ENCODE measurements at places on chromosomes 4 and X.
A peak's percentile ranks its signal among the peaks of the same experiment; 100 is the strongest.

DNA sequence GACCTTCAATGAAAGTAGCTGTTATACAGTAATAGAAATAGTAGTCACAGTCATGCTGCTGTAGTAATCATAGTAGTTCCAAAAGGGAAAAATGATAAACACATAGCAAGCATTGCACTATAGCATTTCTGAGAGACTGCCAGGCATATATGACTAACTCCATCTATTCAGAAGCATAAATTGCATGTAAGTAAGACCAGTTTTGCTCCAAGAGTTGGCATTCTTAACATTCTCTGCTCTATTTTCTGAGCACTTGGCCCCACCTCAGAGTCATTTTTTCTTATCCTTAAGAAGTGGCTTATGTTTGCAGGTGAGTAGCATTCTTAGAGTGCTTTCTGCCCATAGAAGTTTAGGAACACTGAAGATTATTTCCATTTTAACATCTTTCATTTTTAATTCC is 490.3 kb upstream of the TECRL start:
- peak; percentile 42 for DNase-seq

DNA sequence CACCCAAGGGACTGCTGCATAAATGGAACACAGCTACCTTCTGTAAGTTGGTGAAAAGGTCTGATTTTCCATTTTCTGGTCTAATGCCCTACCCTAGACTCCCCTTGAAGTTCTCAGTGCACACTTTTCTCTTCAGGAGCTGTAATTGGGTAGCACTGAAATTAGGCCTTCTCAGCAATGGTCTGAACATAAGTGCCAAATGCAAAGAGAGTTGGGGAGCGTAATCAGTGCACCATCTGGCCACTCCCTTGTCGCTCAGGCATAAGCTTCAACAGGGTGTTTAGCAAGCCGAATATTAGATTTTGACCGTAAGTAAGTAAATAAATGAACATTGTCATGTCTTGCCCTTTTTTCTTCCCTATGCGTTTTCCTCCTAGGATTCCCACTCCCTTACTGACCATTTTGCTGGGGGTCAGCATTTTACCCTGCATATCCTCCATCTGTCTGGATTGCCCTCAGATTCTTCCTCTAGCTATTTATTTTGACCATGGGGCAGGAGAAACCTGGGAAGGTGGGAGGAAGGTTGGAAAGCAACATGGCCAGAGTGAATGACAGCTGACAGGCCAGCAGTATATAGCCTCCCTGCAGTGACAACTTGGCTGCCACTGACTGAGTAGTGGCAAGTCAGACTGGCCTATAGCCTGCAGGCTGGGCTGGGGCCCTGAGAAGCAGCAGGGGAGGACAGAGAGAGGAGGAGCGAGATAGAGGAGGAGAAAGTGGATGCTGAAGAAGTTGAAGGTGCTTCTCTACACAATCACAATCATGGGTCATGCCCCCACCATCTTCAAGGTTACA is 2.7 kb downstream of the NHSL2 start:
- no peak for DNase-seq

GRCh38 chr4:87270144-87270543 is 49.7 kb upstream of the KLHL8 start:
- peak; percentile 34 for DNase-seq

DNA sequence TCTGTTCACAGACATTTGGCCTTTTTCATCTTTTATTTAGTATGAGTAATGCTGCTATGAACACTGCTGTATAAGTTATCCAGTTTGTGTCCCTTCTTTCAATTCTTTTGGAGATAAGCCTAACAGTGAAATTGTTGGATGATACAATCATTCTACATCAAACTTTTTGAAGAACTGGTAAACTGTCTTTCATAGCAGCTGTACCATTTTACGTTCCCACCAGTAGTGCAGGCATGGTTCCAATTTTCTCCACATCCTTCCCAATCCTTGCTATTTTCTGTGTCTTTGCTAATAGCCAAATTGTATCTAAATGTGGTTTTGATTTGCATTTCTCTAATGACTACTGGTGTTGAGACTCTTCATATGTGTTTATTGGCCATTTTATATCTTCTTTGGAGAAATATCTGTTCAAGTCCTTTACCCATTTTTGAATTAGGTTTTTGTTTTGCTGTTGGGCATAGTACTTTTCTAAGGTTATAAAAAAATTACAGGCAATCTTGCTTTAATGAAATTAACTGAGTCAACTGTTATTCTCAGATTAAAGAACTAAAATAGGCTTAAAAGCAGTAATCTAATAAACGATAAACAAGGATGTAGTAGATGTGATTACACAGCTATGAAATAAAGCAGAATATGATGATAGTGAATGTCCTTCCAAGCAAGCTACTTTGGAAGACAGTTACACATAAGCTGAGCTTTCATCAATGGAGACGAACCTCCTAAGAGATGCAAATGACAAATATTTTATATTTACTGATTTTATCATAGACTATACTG is 57.2 kb downstream of the FBXW7 start:
- no peak for DNase-seq

GRCh38 chr4:168882650-168883233 is 127.3 kb downstream of the CBR4 start:
- peak; percentile 59 for DNase-seq

DNA sequence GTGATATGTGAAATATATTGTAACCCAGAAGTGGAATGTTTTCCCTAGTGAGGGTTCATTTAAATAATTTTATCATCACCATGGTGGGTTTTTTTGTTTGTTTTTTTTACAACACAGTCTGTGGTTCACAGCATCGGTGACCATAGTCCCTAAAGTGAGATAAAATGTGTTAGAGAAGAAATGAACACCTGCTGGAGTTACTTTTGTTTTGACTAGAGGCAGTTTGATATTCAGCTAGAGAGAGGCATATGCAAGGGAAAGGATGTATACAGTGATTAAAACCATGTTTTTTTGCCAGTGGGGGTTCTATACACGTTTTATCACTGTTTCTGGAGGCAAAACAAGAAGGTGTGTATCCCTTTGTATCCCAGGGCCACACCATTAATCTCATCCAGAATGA is 541.5 kb downstream of the PCDH7 start:
- DNase-seq, result no peak

DNA sequence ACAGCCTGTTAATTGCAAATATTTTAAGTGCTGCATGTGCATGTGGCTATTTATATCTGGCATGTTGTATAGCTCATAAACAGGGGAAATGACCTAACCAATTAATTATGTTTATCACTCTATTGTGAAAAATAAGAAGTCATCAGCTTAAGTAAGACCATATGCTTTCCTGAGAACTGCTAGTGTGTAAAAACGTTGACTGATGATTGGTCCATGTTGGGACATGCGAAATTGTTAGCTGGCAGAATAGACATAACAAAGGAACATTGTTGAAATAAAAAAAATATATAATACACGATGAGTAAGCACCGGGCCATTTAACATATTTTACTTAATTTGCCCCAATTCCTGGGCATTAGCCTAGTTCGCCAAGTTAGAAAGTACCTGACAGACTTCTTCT is 207.5 kb downstream of the ANK2 start:
- DNase-seq, result peak; percentile 9

GRCh38 chr4:100979736-100980135 is 367.6 kb downstream of the PPP3CA start:
- DNase-seq, result no peak

Measured in HCEC 1CT (cell line).